ENCODE measurements at places on chromosomes 5 and 9.

DNA sequence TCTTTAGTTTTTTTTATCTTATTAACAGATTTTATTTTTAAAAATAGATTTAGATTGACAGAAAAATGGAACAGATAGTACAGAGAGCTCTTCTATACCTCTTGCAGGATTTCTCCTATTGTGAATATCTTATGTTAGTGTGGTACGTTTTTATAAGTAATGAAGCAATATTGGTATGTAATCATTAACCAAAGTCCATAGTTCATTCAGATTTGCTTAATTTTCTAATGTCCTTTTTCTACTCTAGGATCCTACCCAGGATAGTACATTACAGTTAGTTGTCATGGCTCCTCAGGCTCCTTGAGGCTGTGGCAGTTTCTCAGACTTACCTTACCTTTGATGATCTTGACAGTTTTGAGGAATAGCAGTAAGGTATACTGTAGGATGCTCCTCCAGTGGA lies 30.4 kb downstream of the PPP2R2B start:
- no peak for DNase-seq

GRCh38 chr9:127772603-127773002 lies 5.9 kb downstream of the SH2D3C start:
- DNase-seq, result no peak

DNA sequence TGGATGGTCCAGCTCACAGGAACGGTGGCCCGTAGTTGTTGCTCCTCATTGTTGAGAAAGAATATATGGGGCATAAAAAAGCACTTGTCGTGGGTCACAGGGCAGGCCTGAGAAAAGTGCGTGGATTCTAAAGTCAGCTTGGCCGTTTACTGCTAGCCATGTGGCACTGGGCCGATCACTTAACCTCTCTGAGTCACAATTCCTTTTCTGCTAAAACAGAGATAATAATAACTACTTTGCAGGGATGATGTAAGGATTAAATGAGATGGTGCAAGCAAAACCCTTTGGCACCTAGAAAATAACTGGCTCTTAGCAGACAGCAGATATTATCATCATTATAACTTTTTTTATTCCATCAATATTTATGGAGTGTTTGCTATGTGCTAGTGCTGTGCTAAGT lies 579.7 kb downstream of the CCDC171 start:
- DNase-seq, result no peak

- no peak for DNase-seq
These were observed 26.0 kb upstream of the SYK start for GRCh38 chr9:90775657-90776056.

All from activated CD4-positive, alpha-beta T cell treated with anti-CD3 and anti-CD28 coated beads for 48 hours (primary cell).